ENCODE measurements at places on chromosomes 3 and 15. TPM values are rescaled to one million over a fixed set of nuclear protein-coding genes. Genes with fewer than 3 reads are reported as not detected.
A peak's percentile ranks its signal among the peaks of the same experiment; 100 is the strongest.

Gene CFAP100
- not detected for total RNA-seq

Gene PYGO1
- 2.0 TPM for total RNA-seq

DNA sequence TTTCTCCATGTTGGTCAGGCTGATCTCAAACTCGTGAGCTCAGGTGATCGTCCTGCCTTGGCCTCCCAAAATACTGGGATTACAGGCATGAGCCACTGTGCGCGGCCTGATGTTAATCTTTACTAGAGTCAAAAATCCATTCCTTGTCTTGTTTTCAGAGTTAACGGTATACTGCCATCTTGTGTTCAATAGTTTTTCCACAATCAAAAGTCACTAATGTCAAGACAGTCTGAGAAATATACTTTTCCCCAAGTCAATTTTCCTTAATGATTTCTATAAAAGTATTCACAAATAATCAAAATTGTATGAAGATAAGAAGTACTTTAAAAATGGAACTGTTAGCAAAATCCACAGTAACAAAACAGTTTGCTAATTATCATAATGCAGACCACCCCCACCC, 8.5 kb downstream of the CRBN start:
- H3K4me1 ChIP-seq, result peaks cover 32% of the 10 kb centered on the region
- H3K4me3 ChIP-seq, result no peak overlapping the region
- no peak for DNase-seq
- H3K27ac ChIP-seq, result no peak overlapping the region
- H3K27me3 ChIP-seq, result no peaks in the 10 kb centered on the region

GRCh38 chr15:91118817-91119590, 18.9 kb downstream of the SV2B start:
- no peak for DNase-seq
- H3K4me1 ChIP-seq, result no peaks in the 10 kb centered on the region
- H3K27me3 ChIP-seq, result no peaks in the 10 kb centered on the region

- H3K27me3 ChIP-seq, result no peaks in the 10 kb centered on the region
- no peak for DNase-seq
- peaks cover under 1% of the 10 kb centered on the region for H3K36me3 ChIP-seq
- no peak overlapping the region for H3K4me3 ChIP-seq
- no peaks in the 10 kb centered on the region for H3K4me1 ChIP-seq
- peak overlapping the region; percentile 36 for H3K27ac ChIP-seq
Observed at GRCh38 chr3:58325525-58325992, 7.1 kb upstream of the PXK start.

Data from esophagus squamous epithelium (tissue), 5 donors.